T-helper 17 cell (primary cell): ENCODE measurements at places on chromosomes 5 and 9. TPM values are rescaled to one million over a fixed set of nuclear protein-coding genes. Genes with fewer than 3 reads are reported as not detected.

The TCF7 gene
- total RNA-seq = 405 TPM

The DBH gene
- not detected for total RNA-seq

The NME5 gene
- not detected for total RNA-seq

The PCSK1 gene
- not detected for total RNA-seq

The GZMA gene
- 7.9 TPM for total RNA-seq

The PCDHGB2 gene
- total RNA-seq = 0.45 TPM

The FAM114A2 gene
- total RNA-seq = 21.9 TPM

The PCDHB11 gene
- total RNA-seq = not detected

The PCBD2 gene
- total RNA-seq = 9.0 TPM

The CDC25C gene
- total RNA-seq = not detected

The GRAMD2B gene
- total RNA-seq = 8.3 TPM

The PTGS1 gene
- 123 TPM for total RNA-seq

The SPINK4 gene
- total RNA-seq = not detected

The C9orf78 gene
- 96.2 TPM for total RNA-seq

The SPATA9 gene
- not detected for total RNA-seq

The CA9 gene
- total RNA-seq = not detected

The GDA gene
- not detected for total RNA-seq

The FOXD4L5 gene
- total RNA-seq = not detected

The KIF20A gene
- total RNA-seq = 0.27 TPM

The CCL27 gene
- total RNA-seq = not detected

The KIF12 gene
- total RNA-seq = not detected

The ATOX1 gene
- 26.1 TPM for total RNA-seq

The GMCL2 gene
- total RNA-seq = not detected

The C7 gene
- not detected for total RNA-seq

The CCL19 gene
- not detected for total RNA-seq

The DDX4 gene
- not detected for total RNA-seq

The MSH3 gene
- 12.6 TPM for total RNA-seq

The BTNL8 gene
- not detected for total RNA-seq

The TLR4 gene
- 0.39 TPM for total RNA-seq

The SLC46A2 gene
- not detected for total RNA-seq

The SH3GLB2 gene
- total RNA-seq = 82.2 TPM

The LVRN gene
- not detected for total RNA-seq

The TAF11L10 gene
- total RNA-seq = not detected

The CCDC127 gene
- 2.4 TPM for total RNA-seq

The KIF24 gene
- total RNA-seq = 0.12 TPM

The AP3S1 gene
- 45.0 TPM for total RNA-seq

The PCDHGA1 gene
- total RNA-seq = not detected

The RETREG1 gene
- 30.2 TPM for total RNA-seq

The LCN12 gene
- 2.6 TPM for total RNA-seq

The WNK2 gene
- not detected for total RNA-seq

The FAM78A gene
- 60.4 TPM for total RNA-seq

The DAPK1 gene
- total RNA-seq = 3.2 TPM

The RPL12 gene
- total RNA-seq = 1,597 TPM

The ANKRD34B gene
- total RNA-seq = not detected

The IFNA4 gene
- not detected for total RNA-seq

The SLC4A9 gene
- not detected for total RNA-seq

The PCDHGA12 gene
- total RNA-seq = not detected

The WDR31 gene
- 0.86 TPM for total RNA-seq

The OR2V1 gene
- total RNA-seq = not detected

The ADRA1B gene
- not detected for total RNA-seq

The LHX6 gene
- not detected for total RNA-seq
